ENCODE measurements at places on chromosomes 11 and 22.

GRCh38 chr22:18927020-18927419 lies 9.1 kb downstream of the PRODH start:
- DNase-seq, result no peak

GRCh38 chr11:119701591-119702549 lies 27.1 kb downstream of the NECTIN1 start:
- DNase-seq, result no peak

GRCh38 chr11:65546217-65546958 lies 11.8 kb downstream of the LTBP3 start:
- DNase-seq, result peak; percentile 71

- DNase-seq, result no peak
Measured at GRCh38 chr22:46748908-46749675, 11.0 kb upstream of the CERK start.

GRCh38 chr11:1779034-1779805 lies 15.5 kb upstream of the CTSD start:
- DNase-seq, result no peak

DNA sequence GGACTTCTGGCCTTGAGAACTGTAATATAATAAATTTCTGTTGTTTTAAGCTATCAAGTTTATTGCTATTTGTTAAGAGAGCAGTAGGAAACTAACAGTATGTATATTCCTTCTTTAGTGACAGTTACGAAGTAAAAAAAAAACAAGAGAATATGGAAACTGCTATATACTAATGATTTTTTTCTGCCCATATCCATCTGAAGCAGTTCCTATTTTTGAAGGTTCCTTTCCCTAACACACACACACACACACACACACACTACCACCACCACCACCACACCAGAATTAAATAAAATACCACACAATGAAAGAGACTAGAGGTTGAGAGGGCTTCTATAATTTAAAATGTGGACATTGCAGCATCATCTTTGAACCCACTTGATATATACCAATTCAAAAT lies 44.4 kb upstream of the CARD18 start:
- no peak for DNase-seq

DNA sequence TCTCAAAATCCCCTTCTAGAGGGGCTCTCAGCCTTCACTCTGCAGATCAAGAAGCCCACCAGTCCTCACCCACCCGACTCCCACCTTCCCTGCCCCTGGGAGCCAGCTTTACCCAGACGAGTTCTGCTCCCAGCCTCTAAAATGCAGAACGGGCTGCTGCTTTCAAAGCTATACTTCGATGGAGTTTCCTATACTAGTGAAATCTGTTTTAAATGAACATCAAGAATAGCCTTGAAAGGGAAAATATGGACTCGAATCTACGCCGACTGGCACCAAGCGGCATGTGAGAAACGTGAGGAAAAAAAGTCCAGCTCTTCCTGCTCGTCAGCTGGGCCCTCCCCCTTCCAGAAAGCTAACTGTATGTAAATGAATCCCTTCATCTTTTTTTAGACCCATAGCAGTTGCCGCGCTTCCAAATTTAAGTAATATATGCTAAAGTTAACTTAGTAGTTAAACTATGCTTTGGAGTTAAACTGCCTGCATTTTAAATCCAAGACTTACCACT lies 211.7 kb downstream of the NTM start:
- no peak for DNase-seq

DNA sequence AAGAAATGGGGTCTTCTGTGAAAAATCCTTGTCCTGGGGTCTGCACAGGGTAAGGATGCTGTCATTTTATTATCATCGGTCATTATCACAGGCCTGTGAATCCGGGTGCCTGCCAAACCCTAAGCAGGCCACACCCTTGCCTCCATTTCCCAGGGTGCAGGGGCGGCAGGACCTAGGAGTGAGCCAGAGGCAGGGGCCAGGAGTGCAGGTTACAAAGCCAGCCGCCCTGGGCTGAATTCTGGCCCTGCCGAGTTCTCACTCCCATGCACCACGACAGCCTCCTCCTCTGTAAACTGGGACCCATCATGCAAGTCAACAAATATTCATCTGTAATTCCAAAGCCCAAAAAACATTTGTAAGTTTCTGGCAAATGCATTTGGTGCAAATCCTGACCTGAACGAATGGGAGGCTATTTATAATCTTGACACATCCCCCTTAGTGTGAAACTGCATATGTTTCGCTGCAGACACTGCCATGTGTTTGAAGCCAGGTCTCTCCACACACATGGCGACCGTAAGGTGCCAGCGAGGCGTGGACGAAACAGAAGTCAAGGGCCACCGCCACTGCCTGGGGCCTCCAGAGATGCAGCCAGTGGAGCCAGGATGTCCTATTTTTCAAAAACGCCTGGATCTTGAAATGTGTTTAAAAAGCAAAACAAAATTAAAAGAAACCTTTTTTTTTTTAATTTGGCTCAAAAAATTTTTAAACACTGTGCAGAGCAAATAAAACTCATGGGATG lies 6.7 kb downstream of the CD5 start:
- no peak for DNase-seq

DNA sequence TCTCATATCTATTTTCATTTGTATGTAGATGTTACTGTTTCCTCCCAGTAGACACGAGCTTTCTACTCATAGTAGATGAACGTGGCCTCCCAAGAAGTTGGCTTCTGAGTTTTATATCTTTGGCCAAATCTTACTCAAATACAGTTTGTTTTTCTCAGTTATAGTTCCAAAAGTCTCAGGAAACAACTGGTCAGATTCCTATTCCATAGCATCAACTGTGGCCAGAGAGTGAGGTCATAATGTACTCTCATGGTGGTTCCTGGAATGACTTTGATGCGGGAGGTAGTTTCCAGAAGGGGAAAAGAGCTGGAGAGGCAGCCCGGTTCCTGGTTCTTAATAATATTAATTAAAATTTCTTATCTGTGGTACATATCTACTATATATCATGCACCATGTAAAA lies 77.3 kb downstream of the SLC17A6 start:
- DNase-seq, result no peak
